ENCODE measurements at places on chromosomes 7 and 10.

- no peak for DNase-seq
Measured at GRCh38 chr7:128311013-128311412, 32.7 kb downstream of the RBM28 start.

- DNase-seq: no peak
Measured at GRCh38 chr7:100545360-100546128, 6.5 kb downstream of the AGFG2 start.

DNA sequence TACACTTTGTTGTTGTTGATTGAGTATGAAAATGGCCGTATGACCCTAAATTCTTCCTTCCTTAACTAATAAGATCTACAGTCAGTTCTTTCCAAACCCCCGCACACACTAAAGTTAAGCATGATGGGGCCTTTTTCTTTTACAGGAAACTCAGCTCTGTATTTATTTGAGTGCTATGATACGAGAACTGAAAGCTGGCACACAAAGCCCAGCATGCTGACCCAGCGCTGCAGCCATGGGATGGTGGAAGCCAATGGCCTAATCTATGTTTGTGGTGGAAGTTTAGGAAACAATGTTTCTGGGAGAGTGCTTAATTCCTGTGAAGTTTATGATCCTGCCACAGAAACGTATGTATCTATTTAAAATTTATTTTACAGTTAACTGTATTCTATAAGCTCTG is 14.2 kb upstream of the NUP42 start:
- DNase-seq: no peak

DNA sequence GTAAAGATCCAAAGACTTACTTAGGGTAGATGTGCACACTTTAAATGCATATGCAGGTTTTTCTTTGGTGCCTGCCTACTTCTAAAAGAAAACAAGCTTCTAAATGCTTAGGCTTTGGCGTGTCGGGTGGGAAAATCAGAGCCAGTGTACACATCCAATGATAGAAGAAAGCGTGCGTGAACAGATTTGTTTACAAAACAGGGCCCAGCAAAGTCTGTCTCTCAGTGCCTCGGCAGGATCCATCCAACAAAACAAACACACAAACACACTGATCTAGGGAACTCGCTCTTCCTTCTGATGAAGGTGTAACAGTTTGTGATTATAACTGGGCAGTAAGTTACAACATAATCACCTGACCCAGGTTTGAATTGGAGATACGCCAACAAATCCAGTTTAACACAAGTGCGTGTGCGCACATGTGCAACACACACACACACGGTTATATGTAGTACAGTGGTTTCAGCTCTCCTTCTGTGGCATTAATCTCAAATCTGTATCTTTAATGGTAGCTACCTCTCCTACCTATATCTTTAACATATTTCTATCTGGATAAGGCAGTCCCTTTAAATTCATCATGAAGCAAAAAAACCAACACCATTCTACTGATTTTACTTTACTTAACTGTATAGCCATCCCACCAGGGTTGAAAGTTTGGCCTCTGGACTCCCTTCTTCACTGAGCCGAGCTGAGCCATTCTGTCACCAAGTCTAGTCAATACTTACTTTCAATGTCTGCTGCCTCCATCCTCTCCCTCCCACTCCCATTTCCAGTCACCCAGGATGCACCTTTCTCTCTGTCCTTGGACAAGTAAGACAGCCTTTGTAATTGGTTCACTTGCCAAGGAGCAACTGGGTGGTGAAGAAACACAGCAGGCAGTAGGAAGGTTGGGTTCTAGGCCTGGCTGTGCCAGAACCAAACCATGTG is 184.4 kb upstream of the KLF14 start:
- no peak for DNase-seq

GRCh38 chr10:112716924-112717413 is 233.1 kb upstream of the TCF7L2 start:
- no peak for DNase-seq

- no peak for DNase-seq
Measured at GRCh38 chr10:132607491-132607890, 69.9 kb downstream of the INPP5A start.

DNA sequence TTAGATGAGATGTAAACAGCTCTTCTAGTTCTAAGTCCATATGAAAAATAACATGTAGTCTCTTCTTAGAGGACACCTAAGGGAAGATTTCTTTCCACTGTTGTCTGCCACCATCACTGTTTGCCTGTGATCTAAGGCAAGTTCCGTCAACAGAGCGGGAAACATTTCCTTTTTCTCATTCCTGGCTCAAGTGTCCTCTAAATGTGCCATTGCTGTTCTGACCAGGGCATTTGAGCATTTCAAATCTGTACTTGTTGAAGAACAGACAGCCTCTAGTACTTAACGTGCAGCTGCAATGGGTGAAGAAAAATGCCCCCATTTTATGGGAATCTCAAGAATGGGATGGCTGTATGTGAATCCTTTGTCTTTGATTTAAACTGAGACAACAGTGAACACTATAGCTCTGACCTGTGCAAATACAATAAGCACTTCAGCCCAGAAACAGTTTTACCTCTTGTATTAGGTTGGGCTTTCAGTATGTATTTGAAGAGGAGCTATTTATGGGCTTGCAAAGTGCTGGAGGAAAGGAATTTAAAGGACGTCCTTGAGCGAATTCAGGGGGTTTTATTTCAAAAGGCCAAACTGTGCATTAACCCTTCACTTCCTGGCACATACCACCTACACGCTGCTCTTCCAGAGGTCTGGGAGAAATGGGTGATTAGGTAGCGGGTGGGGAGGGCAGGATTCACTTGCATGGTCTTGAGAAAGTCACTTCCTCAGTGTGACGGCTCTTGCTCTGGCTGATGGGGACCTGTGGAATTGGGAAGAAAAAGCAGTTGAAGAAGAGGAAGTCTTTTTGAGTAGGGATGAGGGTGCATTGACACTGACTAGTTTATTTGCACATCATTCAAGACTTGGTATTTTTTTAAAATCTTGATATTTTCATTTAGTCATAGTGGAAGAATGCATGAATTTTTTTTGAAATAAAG is 66.1 kb downstream of the THNSL1 start:
- no peak for DNase-seq

DNA sequence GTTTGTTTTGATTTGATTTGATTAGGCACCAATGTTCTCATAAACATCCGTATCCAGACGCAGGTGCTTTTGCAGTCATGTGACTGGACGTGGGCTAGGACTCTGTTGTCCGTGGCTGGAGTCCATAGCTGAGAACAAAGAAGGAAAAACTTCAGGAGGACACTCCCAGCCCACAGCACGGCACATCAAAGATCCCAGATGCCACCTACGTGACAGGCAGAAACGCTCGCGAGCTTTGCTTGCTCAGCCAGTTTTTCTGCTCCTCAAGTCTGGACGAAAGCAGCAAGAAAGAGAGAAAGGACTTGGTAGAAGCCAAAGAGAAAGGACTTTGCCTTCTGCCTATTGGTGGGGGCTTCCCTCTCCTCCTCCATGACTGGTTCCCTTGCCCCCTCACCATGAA is 6.9 kb upstream of the ZKSCAN1 start:
- DNase-seq: no peak

All from stimulated activated CD8-positive, alpha-beta memory T cell treated with anti-CD3 and anti-CD28 coated beads, Interleukin-4, amount 100 ng/mL, for 1 hour (primary cell).